GM13977 (cell line): ENCODE measurements at places on chromosomes 2 and 18.

DNA sequence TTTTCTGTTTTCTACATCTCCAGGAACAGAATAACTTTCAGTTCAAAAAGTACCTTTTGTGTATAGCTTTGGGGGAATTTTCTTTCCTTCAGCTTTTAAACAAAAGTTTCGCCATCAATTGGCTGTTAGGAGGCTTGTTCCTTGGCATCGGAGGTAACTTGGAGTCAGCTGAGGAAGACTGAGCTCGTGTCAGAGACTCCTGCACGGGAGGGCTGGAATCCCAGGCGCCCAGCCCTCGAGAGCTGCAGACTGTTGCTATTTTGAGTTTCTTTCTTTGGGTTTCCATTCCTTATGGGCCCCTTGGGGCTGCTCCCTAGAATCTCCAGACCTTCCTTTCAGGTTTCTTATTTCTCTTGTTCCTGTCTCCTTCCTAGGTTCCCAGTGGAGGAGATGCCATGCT is 8.1 kb downstream of the EMILIN2 start:
- DNase-seq, result no peak

GRCh38 chr18:23812546-23813440 is 123.5 kb downstream of the LAMA3 start:
- peak; percentile 28 for DNase-seq

DNA sequence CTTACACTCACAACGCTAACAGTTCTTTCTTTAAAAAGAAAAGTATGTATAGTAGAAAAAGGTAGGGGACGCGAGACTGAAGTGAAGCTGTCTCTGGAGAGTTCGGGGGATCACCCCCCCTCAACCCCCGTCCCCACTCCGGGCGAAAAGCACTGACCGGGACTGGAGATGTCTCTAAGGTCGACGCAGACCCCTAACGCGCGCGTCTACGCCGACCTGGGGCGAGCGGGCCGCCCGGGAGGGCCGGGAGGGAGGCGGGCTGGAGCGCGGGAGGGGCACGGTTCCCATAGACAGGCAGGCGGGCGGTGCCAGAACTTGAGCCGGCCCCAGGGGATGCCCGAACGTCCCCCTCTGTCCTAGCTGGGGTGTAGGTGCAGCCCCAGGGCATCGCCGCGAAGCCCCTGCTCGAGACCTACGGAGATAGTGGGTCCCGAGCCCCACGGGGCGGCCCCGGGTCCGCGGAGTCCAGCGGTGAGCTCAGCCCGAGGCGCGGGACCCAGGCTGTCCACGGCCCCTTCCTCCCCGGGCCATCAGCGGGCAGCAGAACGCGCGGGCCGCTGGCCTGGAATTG is 82.2 kb downstream of the CHRNA1 start:
- peak; percentile 67 for DNase-seq

DNA sequence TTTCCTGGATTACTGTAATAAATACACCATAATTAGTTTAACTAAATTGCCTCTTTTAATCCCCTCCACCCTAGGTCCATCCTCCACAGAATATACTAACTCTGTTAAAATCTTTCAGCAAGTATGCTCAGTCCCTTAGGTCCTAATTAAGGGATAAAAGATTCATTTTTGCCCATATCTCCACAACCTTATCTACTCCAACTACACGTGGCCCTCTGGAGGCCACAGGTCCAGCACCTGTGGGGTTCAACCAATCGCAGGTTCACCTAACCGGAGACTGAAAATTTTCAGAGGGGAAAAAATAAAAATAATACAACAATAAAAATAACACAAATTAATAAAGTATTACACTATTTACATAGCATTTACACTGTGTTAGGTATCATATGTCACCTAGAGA is 86.4 kb downstream of the MAP4K3 start:
- no peak for DNase-seq

- DNase-seq, result no peak
Measured at GRCh38 chr2:30237966-30238800, 6.8 kb downstream of the LBH start.

DNA sequence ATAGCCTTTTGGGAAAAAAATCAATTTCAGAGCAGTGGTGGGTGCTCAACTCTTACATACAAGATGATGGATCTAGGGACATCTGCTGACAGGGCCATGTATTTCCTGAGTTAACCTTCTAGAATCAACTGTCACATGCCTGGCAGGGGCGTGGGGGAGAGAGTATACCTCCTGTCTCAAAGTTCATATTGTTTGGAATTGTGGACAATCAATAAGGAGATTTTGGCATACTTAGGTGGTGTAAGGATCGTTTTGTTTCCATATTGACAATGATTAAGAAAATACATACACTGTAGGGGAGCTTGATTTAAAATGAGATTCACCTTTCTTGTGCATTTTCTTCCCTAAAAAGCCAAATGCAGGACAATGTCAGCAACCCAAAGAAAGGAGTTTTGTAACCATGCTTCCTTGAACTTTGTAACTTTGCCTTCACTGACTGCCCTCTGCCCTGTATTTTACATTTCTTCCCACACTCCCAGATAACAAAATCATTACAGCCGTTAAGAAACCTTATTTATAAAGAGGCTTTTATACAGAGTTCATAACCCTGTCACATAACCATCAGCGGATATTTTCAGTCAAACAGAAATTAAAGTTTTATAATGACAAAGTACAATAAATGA is 88.4 kb downstream of the MEP1B start:
- DNase-seq, result no peak
